Activated T-cell treated with anti-CD3 and anti-CD28 coated beads, Interleukin-2, amount 50 U/mL, for 24 hours (primary cell): ENCODE measurements at places on chromosomes 13 and 19.
A peak's percentile ranks its signal among the peaks of the same experiment; 100 is the strongest.

- DNase-seq: peak; percentile 65
Measured at GRCh38 chr19:48271531-48272151, 1.8 kb downstream of the ZNF114 start.

DNA sequence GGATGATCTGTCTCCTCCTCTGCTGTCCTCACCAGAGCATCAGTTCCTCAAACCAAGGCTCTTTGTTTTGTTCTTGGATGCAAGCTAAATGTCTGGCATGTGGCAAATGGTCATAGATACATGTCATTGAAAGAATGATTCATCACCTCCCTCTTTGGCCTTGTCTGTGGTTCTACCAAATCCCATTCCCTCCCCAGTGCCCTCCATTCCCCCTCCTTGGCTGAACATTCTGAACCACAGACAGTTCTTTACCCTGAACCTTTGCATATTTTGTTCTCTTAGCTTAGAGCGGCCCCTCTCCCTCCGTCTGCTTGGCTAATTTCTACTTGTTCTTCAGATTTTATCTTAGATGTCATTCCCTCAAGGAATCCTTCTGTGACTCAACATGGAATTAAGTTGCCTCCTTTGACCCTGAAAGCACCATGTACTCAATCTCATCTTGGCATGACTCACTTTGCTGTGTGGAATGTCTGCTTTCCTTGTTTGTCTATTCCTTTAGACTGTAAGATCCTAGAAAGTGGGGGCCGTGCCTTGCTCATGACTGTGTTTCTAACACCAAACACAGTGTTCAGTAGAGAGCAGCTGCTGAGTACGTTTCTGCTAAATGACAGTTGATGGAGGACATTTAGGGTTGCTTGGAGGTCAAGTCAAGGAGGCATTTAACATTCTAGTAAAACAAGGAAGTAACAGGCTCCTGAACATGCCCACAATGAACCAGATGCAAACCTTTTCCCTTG lies 8.1 kb downstream of the ALOX5AP start:
- DNase-seq: no peak

- DNase-seq: no peak
Measured at GRCh38 chr13:103618151-103618550, 551.9 kb upstream of the SLC10A2 start.

DNA sequence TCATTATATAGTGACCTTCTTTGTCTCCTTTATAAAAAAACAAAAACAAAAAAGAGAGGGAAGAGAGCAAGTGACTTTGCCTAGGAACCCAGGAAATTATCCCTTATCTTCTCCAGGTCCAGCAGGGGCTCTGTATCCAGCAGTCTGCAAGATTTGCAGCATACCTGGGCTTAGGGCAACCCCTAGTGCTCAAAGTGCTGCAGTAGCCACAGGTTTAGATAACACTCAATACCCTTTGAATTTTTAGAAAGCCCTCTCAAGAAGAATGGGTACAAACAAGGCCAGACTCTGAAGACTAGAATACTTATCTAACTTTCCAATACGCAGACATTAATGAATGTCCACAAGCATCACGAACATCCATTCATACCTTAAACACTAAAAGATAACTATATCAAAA lies 43.2 kb downstream of the CCNA1 start:
- no peak for DNase-seq

DNA sequence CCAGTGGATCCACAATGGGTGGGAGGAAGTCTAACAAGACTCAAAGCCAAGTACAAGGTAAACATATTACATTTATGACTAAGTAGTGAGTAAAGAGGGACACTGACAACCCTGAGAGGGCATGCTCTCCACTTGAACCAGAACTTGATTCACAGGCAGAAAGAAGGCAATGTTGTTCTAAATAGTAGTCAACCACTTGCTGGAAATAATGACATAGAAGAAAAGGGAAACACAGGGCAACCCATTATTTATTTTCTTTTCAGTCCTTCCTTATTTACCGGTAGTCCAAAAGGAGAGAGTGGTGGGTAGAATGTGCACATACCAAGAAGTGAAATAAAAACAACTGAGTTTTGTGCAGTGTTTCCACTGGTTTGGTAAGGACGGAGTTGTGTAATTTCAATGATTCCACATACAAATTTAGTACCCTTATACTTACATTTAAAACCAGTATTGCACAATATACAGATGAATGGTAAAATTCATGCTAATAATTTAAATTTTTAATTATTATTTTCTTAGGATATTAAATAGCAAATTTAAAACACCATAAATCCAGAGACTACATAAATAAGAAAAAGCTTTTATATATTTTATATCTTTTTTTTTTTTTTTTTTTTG lies 65.9 kb downstream of the ENOX1 start:
- DNase-seq: no peak

DNA sequence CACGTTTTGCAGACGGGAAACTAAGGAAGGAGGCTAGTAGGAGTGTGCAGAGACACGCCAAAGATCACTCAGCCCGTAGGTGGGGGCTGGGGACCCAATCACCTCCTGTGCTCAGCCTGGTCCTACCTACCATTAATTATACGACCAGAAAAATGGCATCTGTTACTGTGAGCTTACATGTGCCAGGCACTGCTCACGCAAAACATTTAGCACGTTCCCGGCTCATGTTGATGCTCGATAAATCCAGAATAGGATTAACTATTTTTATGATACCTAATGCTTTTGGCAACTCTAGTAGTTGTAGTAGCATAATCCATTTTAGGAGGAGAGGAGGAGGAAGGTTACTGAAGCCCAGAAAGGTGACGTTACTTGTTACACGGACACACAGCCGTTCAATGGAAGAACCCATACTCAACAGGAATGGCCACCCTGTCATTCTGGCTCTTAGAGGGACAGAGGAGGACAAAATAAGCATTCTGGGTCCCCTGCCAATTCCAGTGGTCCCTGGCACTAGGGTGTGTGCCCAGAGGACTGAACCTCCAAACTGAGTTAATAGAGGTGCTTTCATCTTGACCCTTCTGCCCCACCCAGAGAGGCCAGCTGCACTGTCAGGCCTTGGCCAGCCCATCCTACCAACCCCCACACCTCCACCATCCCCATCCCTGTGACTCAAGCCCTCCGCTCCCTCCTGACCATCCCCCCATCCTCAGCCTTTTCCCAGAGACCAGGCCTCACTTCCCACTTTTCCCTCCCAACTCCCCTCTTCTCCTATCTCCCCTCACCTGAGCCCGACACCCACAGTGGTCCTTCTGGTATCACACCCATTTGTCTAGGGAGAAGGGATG lies 5.0 kb upstream of the EML2 start:
- no peak for DNase-seq

DNA sequence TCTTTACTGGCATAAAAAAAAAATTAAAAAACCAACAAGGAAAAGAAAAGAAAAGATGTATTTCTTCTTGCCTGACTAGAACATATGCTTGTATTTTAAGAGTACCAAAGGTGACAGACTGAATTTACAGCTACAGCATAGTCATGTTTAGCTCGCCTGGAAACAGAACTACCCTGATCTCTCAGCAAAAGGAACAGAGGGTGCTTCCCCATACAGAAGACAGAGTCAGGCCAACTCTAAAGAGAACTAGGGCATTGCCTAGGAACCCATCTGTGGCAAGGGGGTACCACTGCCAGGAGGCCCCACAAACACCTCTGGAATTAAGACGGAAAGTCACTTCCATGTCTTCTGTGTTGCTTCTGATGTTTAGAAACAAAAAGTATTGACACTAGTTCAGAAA lies 252.1 kb upstream of the STARD13 start:
- DNase-seq: no peak

GRCh38 chr19:29768166-29768565 lies 43.6 kb upstream of the CCNE1 start:
- DNase-seq: no peak

DNA sequence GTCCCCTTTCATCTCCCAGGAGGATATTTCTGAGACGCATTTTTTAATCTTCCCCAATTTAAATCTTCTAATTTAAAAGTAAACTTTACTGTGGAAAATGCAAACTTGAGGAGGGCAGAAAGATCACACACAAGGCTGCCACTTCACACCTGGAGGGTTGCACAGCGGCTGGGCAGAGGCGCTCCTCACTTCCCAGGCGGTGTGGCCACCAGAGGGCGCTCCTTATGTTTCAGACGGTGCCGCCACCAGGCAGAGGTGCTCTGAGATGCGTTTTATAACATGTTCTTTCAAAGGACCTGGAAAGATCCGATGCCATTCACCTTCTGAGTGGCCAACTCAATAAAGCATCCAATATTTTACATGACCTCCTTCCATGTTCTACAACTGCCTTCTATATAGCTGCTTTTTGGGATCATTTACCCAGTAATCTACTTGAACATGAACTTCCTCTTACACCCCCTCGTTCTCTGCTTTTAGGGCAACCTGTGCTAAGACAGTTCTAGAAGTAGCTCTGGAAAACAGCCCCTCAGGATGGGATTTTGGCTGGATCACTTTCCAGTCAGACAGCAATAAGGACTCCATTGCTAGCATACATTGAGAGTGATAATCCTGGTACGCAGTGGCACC lies 14.8 kb upstream of the MTUS2 start:
- peak; percentile 41 for DNase-seq

DNA sequence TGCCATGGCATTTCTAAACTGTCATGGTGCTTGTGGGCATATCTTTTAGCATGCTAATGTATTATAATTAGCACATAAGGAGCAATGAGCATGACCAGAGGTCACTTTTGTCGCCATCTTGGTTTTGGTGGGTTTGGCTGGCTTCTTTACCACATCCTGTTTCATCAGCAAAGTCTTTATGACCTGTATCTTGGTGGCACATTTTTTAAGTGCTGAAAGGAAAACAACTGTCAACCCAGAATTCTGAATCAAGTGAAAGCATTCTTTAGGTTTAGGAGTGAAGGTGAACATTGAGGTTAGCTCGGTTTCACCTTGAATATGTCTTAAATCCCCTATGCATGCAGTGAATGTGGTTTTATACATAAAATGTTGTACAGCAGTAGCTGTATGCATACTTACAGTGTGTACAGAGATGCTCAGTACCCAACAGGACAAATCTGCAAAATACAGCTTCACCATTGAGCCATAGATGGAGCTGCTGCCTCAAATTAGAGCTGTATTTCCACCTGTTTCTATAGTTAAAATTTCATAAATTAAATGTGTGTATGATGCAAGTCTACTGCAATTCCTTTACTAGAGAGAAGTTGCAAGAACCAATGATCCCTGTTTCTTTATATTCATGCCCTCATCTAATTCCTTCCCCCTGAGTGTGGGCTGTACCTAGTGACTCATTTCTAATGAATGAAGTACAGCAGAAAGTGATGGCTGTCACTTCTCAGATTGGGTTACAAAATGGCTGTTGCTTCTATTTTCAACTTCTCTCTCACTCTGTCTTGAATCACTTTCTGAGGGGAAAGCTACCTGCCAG lies 25.2 kb upstream of the IGSF23 start:
- no peak for DNase-seq

DNA sequence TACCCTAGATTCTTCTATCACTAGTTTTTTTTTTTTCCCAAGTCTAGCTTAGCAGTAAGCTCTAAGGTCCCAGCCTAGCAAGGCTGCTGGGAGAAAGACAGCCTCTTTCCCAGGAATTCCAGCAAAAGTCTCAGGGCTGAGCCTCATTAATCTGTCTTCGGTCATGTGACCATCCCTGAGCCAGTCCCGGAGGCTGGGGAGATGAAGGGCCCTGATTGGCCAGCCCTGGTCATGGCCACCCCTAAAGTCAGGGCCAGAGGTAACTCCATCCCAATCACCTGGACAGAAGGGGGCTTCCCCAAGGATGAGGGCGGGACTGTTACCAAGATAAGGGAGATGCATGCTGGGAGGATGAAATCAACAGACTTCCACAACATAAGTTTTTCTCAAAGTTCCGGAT lies 43.3 kb downstream of the CCNE1 start:
- no peak for DNase-seq

DNA sequence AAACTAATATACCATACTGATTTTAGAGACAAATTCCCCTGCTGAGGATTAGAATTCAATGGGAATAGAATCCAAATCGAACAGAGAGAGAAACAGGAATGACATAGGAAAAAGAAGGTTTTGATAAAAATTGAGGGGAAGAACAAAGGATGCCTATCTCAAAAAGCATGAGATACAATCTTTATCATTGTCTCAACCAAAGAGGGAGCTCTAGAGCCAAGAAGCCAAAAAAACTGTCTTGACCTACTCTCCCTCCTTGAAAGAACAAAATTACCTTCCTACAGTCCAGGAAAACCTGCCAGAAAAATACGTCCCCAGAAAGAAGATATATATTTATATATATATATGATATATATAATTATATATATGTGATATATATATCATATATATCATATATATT lies 39.2 kb upstream of the MIR17HG start:
- DNase-seq: no peak
